Epithelial cell of prostate (primary cell): ENCODE measurements at places on chromosomes 1 and 21.

GRCh38 chr1:61255358-61255703, 173.0 kb downstream of the NFIA start:
- DNase-seq, result no peak

GRCh38 chr21:33133892-33134291, 64.0 kb downstream of the OLIG1 start:
- no peak for DNase-seq

GRCh38 chr1:40907899-40908298, 45.7 kb upstream of the CITED4 start:
- DNase-seq, result no peak

DNA sequence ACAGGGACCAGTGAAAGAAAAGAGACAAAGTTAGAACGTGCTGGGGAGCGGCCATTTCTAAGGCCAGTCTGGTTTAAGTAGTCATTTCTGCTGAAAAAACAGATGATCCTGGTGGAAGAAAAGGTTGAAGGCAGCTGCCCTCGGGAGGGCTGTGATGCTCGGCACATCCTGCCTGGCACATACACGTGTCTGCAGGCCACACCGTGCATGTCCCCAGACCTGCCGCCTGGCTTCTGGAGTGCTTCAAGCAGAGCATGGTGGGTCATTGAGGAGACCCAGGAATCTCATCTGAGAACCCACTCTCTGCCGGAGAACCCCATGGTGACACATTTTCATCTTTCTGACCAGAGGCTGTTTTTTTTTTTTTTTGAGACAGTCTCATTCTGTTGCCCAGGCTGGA, 32.4 kb downstream of the IFNAR1 start:
- no peak for DNase-seq

DNA sequence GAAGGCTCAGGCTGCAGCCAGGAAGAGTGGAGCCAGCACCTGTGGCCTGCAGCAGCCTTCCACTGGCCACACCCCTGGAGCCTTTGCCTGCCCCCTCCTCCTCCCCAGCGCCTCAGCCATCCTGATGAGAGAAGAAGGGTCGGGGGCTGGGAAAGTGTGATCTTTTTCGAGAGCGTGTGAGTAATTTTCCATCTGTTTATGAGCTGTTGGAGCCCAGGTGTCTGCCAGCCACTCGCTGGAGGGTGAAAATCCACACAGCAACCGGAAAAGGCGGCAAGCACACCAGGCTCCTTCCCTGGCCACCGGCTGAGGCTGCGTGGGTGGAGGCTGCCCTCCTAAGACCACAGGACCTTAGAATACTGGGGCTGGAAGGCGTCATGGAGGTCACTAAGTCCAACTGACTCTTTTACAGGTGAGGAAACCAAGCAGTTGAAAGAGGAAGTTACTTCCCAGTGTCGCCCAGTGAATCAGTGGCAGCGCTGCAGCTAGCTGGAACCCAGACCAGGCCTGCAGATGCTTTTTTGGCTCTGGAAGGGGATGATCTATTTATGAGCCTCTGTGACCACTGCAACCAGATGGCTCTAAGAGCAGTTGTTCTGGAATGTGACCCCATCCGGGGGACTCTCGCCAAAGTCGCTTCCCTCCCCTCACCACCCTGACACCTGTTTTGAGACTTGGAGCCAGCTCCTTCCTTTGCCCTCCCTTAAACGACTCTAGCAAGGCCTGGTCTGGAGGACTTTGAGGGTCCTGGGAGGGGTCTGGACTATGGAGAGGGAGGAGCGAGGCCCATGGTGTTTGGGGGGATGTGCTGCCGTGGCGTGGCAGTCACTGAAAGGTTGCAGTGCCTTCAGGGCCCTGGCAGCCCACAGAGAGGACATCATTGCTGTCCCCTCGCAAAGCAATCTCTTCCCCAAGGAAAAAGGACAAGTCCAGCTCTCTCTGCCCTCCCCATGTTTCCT, 54.5 kb downstream of the LGR6 start:
- no peak for DNase-seq

GRCh38 chr1:29590583-29591565, 354.6 kb downstream of the PTPRU start:
- DNase-seq, result no peak

DNA sequence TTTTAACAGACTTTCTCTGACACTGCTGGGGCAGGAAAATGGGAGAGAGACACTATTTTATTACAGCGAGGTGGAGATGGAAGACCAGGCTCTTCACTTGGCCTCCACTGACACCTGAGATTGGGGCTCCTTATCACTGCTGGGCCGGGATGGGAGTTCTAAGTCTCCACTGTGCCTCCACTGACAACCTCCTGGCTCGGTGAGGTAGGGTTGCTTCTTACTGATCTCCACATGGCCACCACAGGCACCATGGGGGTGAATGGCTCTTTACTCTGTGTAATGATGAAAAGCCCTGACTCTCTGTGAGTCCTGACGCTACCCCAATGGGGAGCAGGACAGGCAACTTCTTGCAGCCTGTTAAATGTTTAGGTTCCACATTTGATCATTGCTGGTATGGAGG, 67.7 kb downstream of the ATP1A1 start:
- DNase-seq, result no peak

GRCh38 chr21:28311411-28312190, 681.1 kb downstream of the LTN1 start:
- no peak for DNase-seq

DNA sequence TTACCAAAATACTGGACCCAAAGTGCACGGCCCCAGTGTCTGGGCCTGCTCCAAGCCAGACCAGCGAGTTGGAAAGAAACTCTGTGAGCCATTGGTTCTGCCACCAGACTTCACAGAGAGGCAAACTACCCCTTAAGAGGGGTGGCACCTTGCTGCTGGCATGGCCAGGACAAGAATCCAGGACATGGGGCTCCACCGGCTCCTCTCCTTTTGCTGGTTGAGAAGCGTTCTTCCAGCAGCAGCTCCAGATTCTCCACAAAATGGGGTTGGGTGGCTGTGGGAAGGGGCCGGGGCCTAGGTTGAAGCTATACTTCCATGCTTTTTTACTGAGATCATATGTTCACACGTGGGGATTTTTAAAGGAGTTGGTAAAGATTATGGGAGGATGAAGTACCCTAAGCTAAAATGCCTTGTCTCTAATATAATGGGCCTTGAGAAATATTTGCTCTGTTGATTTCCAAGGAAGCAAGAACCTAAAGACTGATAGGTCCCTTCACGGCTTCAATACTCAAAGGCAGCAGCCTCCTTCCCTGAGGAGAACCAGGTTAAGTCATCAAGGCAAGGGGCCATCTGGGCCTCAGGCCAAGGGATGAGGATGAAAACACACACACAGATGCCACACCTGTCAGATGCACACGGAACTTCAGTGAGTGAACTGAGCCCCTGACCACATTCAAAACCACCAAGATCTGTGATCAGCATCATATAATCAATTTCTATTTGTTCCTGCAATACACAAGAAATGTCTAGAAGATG, 3.1 kb downstream of the C1orf198 start:
- no peak for DNase-seq

GRCh38 chr1:230707732-230708630, 5.9 kb downstream of the AGT start:
- no peak for DNase-seq

GRCh38 chr1:39283858-39284257, 79.4 kb downstream of the MACF1 start:
- no peak for DNase-seq
